ENCODE measurements at places on chromosomes 11 and 22. TPM values are rescaled to one million over a fixed set of nuclear protein-coding genes. Genes with fewer than 3 reads are reported as not detected.

HEPHL1 gene
- total RNA-seq = not detected

PHETA2 gene
- 0.27 TPM for total RNA-seq

TSPAN18 gene
- 25.3 TPM for total RNA-seq

OR51B4 gene
- total RNA-seq = not detected

SEPTIN3 gene
- total RNA-seq = 0.22 TPM

MS4A7 gene
- not detected for total RNA-seq

CTR9 gene
- 34.7 TPM for total RNA-seq

NXPE1 gene
- not detected for total RNA-seq

ANO5 gene
- not detected for total RNA-seq

HBG1 gene
- not detected for total RNA-seq

FGF4 gene
- total RNA-seq = not detected

CYB5R2 gene
- not detected for total RNA-seq

OR6T1 gene
- not detected for total RNA-seq

- no peak for DNase-seq
Measured at GRCh38 chr11:125299061-125299615, 134.6 kb downstream of the PKNOX2 start.

DNA sequence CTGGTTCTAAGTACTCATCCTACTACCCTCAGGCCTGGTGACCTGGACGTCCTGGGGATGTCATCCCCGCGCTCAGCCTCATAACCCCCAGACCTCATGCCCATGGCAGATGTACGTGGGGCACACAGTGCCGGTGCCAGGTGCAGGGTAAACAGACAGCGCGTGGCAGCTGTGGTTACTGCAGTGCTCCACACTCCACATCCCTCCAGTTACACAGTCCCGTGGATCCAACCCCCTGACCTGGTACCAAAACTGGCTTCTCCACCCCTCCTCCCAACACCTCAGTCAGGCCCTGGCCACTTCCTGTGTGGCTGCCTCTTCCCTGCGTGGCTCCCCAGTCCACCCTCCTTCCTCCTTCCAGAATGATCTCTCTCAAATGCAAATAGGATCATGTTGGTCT is 95.2 kb downstream of the DSCAML1 start:
- no peak for DNase-seq

- DNase-seq = no peak
Measured at GRCh38 chr11:106644824-106645223, 373.5 kb downstream of the GUCY1A2 start.

GRCh38 chr11:117473481-117474091 is 145.9 kb downstream of the CEP164 start:
- no peak for DNase-seq

DNA sequence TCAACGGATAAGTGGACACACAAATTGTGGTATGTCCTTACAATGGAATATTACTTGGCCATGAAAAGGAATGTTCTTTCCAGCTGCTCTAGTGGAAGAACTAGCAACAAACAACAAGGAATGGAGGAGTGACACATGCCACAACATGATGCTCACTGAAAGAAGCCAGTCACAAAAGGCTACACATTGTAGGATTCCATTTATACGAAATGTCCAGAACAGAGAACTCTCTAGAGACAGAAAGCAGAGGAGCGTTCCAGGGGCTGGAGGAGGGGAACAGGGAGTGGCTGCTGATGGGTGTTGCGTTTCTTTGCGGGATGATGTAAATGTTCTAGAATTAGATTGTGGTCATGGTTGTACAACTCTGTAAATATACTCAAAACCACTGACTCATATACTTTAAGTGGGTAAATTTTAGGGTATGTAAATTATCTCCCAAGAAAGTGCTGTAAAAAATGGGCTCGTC is 32.4 kb upstream of the PDGFB start:
- DNase-seq = no peak

DNA sequence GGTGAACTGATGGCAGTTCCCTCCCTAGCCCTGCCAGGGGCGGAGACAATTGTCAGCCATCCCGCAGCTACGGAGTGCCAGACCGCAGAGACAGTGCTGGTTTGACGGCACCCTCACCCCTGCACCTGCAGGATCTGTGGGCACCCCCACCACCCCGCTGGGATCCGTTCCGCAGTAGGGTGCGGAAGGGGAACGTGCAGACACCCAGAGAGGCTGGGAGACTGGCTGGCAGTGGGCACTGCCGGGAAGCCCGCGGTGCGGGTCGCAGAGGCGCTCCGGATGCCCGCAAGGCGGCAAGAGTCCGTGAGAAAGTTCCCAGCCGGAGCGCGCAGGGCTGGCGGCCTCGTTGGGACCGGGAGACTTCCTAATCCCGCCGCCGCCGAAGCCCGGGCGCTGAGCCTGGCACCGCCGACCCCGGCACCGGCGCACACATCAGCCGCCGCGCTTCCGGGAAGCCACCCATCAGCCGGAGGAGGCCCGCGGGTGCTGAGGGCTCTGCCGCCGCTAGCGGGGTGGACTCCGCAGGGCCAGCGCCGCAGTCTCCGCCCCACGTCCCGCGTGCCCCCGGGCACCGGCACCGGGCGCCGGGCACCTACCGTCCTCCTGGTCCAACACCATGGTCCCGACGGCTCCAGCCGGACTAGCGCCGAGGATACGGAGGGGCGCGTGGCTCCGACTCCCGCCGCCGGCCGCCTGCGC is 4.3 kb upstream of the LMO1 start:
- no peak for DNase-seq

DNA sequence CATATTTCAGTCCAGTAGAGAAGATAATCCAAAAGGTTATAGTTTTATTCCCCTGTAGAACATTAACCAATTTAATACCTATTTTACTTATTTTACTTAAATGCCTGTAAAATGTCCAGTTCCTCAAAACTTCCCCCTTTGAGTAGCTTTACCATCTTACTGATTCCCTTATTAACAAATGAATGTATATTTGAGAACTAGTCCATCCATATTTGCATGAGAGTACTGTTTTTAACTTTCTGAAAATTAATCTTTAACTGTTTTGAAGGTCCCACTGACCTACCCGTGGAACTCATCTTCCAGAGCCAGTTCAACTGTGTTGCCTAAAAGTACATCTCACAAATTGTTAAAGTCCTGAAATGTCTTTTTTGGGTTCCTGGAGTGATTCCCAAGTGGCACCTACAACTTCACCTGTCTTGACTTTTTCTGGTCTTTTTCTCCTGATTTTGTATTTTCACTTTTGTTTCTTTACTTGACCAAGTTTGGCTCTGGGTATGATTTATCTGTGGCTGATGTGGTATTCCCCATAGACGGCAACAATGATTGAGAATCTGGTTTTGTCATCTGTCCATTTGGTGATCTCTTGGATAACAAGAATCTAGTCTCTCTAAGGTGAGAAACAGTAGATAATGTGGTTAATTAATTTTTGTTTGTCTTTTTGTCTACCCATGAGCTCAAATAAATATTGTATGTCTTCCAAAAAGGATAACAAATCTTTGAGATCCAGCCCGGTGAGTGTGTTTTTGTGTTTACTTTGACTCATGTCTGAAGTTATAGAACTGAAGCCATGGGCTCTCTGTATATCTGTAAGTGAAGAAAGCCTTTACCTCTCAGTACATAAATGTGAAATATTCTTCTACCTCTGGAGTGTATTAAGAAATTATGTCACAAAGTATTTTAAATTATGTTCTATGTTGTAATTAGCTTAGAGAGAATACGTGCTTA is 174.2 kb downstream of the ETS1 start:
- DNase-seq = no peak

DNA sequence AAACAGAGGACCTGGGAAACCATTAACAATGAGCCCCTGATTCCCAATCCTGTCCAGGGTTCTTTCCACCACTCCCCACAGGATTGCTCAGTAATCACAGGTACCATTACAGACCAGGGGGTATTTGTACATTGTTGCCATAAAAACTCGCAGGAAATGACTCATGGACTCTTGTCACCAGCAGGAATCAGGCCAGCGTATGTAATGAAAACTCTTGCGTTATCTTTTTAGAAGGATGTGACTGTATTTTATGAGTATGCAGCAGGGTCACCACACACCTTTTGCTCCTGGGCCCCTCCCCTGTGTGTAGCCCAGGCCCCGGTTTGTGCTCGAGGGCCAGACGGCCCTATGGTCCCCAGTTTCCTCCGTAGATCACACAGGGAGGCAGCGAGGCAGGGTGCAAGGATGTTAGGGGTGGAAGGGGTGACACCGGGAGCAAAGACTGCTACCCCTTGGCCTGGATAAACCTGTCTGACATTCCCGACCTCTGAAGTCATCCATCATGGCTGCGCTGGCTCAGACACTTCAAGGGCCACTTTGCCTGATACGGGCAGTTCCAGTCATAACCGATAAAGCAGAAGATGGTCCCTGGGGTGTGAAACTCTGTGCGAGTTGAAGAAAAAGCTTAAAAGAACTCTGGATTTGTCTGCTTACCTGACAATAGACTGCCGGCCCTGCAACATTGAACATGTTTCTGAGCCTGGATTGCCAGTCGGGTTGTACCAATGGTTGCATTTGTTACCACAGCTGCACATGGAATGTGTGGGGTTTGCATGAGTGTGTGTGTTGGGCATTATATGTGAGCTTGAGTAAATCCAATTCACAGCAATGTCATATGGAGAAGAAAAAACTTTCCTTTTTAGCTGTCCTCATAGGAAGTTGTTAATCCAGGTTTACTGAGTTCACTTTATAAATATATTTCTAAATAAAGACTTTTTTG is 56.9 kb downstream of the MICAL2 start:
- DNase-seq = no peak

- no peak for DNase-seq
Measured at GRCh38 chr11:14703731-14704130, 60.1 kb downstream of the PDE3B start.

- DNase-seq = no peak
Measured at GRCh38 chr22:24303007-24303406, 32.4 kb downstream of the SPECC1L start.

- DNase-seq = no peak
Measured at GRCh38 chr22:46774253-46774979, 12.0 kb downstream of the TBC1D22A start.

DNA sequence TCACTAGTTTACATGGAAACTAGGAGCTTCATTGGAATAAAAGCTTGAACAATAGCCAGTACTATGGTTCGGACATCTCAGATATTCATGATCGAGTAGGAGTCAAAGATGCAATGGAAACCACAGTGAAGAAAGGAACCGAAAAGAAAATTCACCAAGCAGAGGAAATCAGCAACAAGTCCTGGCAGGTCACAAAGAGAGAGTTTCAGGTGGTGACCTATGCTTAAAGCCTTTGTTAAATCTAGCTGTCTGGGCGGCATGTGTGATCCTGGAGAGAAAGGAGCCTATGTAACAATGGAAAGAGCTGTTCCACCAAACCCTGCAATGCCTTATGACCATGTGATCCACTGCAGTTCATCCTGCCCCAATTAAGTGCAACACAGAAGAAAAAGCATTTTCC is 68.9 kb upstream of the POU2AF2 start:
- no peak for DNase-seq

GRCh38 chr11:118117790-118118601 is 31.2 kb upstream of the SMIM35 start:
- no peak for DNase-seq

GRCh38 chr22:21451545-21452520 is 15.4 kb upstream of the TMEM191C start:
- DNase-seq = no peak

DNA sequence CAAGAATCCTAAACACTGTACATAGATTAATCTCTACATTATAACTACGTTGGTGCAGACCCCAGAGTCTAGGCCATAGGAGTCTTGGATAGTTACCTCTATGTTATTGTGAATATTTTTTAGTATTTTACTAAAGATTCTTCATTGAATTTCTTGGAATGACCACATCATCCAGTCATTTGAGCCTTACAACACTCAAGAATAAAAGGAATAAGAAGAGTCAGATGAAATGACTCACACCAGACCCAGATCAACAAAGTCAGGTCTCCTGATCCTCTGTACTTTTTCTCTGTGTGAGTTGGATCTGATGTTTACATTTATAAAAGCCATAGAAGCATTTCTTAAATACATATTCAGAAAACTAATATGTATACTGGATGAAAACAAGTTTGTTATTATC is 179.2 kb upstream of the ARHGAP20 start:
- DNase-seq = no peak

DNA sequence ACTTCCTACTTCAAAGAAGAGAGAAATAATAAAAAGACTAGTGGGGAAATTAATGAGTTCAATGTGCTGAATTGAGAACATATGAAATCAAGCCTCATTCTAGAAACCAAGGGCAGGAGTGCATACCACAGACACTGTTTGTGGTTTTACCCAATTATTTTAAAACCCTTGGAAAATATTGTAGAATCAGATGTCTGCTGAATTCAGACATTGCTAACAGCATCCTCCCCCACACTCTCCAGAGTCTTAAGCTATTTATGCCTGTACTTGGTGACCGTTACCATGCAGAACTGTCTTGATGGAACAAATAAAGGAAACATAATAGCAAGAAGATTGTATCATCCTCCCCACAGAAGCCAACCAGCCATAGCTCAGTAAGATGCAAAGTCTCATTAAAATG is 850.1 kb downstream of the NTM start:
- no peak for DNase-seq

DNA sequence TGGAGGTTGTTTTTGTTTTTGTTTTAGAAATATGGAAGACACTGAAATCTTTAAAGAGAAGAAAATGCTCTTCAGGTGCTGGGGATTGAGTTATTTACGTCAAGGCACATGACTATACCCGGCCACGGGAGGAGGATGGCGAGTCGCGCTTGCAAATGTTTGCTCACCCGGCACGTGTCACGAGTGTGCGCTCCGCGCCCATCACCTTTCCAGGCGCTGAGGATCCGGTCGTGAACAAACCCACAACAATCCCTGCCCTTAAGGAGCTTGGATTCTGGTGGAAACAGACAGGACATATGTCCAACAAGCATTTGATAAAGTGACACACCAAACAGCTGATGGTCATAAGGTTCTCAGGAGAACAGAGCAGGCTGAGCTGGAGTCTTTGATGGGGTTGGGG is 715.5 kb downstream of the BRD1 start:
- no peak for DNase-seq

DNA sequence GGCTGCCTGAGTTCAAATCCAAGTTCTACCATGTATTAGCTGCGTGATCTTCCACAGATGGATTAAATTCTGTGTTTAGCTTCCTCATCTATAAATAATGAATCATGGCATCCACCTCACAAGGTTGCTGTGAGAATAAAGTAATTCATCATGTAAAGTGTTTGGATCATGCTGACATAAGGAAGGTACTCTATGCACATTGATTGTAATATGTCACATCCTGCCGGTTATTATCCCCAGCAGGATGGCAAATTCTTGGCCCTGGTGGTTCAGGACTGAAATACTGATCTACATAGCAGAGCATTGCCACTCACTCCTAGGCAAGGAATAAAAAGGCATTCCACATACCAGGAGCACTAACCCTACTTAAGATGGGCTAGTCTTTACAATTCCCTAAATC is 40.8 kb downstream of the LGR4 start:
- no peak for DNase-seq

DNA sequence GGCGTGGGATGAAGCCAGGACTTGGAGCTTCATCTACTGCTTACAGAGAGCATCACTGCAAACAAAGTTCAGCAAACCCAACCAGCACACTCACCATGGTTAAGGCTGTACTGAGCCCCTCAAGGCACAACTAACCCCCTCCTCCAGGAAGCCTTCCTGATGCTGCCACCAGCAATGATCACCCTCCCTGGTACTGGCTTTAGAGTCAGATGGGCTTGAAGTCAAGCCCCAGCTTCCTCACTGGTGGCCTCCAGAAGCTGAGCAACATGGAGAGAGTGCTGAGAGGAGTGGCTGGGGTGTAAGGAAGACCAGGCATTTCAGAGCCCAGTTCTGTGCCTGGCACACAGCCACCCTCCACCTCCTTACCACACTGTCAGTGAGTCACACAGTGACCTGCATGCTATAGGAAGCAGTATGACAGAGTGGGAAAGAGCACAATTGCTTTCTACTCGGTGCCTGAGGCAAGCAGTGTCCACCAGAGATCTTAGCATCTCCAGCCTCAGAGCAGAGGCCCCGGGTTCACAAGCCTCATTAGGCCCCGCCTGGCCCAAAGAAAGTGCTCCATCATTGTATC is 24.7 kb upstream of the BAIAP2L2 start:
- DNase-seq = no peak
